EH (cell line): ENCODE measurements at places on chromosomes 1 and 21.

- no peak for DNase-seq
Observed at GRCh38 chr21:39216290-39216689, 33.0 kb upstream of the PSMG1 start.

DNA sequence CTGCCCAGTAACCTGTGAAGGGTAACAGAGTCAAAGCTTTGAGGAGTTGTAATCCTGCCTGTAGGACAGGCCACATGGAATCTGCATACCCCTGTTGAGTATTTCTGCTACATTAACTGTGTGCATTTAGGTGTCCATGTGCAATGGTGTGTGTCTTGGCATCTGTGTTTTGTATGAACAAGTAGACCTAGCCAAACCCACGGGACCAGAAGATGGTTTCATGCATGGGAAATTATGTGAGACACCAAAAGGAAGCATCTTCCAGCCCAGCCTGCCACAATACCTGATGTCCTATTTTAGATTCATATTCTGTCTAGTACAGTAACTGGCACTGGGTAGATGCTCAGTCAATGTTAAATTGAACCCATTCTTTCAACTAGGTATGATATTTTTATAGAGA lies 70.8 kb upstream of the KCND3 start:
- no peak for DNase-seq

DNA sequence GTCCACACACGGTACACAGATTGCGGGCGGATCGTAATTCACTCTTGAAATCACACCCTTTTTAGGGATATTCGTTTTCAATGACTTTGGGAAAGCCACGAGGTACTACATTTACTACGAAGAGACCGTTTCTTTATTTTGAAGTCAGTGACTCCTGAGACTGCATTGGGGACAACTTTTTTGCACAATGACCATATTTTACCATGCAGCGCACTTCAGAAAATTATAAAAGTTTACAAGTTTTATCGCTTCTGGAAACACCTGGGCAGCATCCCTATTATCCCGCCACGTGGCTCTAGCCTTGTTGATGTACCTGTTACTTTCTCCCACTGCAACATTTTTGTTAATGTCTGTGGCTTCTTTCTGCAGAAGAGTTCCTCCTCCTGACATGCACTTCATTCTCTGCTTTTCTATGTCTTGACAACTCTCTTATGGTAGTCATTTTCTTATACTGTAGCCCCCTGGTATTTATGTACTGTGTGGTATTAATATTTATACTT lies 1.3 kb upstream of the AKT3 start:
- DNase-seq: no peak

DNA sequence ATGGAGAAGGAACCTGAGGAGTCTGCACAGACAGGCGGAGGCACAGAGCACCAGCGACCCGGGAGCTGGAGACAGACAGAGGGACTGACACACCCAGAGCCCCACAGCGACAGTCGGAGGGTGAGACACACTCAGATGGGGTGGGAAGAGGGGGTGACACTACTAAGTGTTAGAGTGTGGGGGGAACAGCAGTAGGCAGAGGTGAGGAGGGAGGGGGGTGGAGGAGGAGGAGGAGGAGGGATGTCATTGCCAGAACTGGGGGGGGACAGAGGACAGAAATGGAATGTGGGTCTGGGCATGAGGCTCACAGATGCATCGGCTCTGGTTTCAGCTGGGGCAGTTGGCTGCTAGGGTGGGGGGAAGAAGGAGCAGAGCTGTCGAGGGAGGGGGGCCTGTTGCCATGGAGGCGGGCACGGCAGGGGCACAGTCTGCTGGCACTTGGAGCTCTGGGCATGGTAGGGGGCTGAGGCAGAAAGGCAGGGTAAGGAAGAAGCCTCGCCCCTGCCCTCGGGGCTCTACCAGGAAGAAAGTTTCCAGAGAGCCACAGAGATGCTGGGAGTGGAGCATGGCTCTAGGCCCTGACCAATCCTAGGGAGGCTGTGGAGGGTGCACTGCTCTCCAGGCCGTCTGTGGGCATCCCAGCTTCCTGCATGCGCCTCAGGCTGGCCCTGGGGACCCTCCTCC lies 37.3 kb downstream of the AHDC1 start:
- DNase-seq: peak; percentile 49

DNA sequence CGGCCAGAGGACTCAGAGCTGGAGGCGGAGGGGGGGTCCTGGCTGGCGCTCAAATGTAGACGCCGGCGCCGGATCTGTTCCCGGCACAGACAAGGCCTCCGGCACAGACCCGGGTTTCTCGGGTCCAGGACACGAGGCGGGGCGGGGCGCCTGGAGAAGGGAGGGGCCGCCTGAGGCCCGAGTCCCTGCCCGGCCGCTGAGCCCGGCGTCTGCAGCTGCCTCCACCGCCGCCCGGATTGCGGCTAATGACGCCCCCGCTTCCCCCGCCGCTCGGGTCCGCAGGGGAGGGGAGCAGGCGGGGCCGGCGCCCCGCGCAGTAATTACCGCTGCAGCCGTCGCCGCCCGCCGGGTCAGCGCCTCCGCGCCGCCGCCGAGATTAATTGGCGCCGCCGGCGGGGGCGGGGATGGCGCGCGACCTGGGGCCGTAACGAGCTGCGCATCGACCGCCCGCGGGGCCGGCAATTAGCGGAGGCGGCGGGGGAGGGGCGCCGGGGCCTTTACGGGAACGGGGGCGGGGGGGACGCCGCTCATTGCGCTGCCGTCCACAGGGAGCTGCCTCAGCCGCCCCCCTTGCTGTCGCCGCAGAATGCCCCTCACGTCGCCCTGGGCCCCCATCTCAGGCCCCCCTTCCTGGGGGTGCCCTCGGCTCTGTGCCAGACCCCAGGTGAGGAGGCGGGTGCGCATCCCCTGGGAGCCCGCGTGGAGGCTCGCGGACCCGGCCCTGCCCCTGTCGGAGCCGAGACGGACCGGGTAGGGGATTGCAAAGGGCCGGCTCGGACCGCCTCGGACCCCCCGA lies 17.3 kb downstream of the NOC2L start:
- DNase-seq: peak; percentile 89

DNA sequence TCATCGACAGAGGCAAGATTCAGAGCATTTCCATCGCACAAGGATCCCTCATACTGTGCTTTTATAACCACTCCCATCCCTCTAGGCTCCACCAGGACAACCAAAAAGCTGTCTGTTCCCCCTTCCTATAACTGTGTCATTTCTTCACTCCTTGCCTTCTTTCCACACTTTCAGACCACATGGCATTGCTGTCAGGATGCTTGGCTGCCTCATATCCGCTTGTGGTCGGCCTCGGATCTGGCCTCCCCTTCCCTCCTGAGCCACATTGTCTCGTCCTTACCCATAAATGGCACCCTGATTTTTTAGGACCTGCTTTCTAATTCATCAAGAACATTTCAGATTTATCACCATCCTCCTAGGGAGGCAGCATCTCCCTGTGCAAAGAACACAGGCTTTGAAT lies 80.5 kb downstream of the HIVEP3 start:
- DNase-seq: no peak

- no peak for DNase-seq
Observed at GRCh38 chr1:997993-998744, 1.7 kb downstream of the HES4 start.

DNA sequence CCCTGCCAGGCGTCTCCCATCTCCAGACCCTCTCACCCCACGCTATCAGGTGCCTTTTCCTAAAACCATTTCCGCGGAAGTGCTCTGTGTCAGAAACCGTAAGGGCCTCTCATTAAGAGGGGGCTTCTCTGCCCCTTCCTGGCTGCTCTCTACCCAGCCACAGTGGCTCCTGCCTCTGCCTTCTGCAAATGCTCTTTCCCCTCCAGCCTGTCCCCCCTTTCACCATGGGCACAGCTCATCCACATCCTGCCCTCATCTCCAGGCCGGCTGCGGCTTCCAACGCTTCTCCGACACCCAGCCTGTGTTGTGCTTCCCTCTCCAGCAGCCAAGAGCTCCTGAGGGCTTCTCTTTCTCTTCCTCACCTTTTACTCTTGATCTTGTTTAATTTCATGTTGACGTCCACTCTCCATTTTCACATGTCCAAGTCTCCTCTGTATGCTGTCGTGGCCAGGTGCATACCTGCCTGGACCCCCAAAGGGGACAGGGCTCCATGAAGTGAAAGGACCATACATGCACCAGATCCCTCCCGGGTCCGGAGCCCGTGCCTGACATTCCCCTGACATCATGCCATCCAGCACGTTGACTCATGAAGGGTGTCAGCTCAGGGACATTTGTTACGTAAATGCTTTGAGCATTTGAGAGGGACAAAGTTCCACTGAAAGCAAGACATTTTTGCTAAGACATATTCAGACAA lies 306.5 kb downstream of the AJAP1 start:
- no peak for DNase-seq

DNA sequence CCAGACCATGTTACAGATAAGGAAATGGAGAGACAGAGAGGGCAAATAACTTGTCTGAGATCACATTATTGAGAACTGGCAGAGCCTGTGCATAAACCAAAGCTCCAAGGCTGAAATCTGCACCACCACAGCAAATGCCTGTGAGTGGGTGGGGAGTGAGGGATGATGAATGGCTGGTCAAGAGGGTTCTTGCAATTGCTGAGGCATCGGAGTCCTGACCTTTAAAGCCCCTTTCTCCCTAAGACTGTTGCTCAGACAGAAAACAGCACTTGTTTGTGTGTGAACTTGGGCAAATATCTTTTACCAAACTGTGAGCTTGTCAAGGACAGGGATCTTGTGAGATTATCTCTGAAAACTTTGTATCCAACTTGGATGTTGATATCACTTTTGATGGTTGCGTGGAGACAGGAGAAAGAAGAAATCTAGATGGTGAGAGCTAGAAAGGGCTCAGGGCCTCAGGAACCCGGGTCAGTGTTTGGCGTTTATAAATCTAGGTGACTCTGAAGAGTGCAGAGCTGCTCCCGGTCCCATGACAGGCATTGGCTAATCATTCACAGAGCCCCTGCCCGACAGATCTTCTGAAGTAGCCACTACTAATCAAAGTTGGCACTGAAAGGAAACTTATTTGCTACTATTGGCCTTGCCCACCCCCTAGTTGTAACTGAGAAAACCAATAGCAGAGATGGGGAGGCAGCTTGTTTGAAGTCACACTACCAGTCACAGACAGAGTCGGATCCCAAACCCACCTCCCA lies 122.3 kb downstream of the FOXD2 start:
- DNase-seq: no peak

- DNase-seq: peak; percentile 52
Observed at GRCh38 chr1:42173155-42173933, 8.8 kb upstream of the GUCA2A start.

GRCh38 chr1:3119725-3120124 lies 50.7 kb downstream of the PRDM16 start:
- DNase-seq: no peak

DNA sequence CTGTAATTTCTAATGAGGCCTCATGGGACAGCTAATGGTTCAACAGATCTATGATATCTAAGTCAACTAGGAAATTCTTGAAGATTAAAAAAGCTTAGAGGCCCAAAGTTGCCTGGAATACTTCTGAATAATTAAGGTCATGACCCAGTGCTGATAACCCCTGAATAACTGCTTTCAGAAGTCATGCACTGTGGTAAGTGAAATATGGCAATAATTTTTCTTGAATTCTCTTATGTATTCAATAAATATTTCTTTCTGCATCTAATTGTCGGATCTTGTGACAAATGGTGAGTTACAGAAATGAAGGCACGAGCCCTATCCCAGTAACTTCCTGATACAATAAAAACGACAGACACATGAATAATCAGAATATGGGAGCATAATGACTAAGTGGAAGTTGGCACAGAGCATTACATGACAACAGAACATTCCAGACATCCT lies 219.3 kb upstream of the GREM2 start:
- DNase-seq: peak; percentile 94

GRCh38 chr1:202710070-202711045 lies at the start of gene SYT2:
SYT2 (minus strand) TSS chr1:202710454; CDS start chr1:202605772, 104,682 bp downstream.
- DNase-seq: no peak

- DNase-seq: peak; percentile 41
Observed at GRCh38 chr1:150150133-150151021, 661 bp downstream of the PLEKHO1 start.

DNA sequence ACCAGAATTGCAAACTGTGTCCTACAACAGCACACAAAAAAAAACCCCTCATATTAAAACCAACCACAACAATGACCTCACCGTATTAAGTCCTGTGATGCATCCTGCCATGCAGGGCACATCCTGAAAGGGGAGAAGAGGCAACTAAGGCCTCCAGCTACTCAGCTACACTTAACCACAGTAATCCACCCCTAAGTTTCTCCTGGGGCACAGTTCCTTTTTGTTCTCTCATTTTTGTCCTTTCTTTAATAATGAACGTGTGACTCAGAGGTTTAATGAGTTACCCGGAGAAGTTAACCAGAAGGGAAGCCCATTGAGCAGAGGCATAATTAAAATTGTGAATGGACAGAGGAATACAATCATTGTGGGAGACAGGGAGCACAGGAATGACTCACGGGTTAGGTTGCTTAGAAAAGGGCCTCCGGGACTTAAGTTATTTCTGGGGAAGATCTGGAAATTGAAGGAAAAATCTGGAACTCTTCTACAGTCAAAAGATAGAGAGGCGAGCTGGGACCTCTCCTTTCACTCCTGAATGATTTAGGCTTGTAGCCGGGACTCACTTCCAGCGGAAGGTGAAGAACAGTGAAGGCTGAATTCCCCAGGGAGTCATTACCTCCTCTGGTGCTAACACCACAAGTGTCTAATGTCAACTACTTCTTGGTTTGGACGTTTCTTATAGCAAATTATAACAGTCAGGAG lies 36.9 kb upstream of the HIVEP3 start:
- DNase-seq: peak; percentile 98
